ENCODE measurements at places on chromosomes 11 and 22.
A peak's percentile ranks its signal among the peaks of the same experiment; 100 is the strongest.

GRCh38 chr11:132024587-132025295 is 654.3 kb downstream of the NTM start:
- DNase-seq = no peak

- DNase-seq = no peak
These were observed 48.9 kb downstream of the ATG16L2 start for GRCh38 chr11:72863091-72863490.

GRCh38 chr22:33823552-33823951 is 96.7 kb downstream of the LARGE1 start:
- DNase-seq = no peak

GRCh38 chr11:85948884-85949283 is 93.7 kb downstream of the CCDC83 start:
- DNase-seq = no peak

DNA sequence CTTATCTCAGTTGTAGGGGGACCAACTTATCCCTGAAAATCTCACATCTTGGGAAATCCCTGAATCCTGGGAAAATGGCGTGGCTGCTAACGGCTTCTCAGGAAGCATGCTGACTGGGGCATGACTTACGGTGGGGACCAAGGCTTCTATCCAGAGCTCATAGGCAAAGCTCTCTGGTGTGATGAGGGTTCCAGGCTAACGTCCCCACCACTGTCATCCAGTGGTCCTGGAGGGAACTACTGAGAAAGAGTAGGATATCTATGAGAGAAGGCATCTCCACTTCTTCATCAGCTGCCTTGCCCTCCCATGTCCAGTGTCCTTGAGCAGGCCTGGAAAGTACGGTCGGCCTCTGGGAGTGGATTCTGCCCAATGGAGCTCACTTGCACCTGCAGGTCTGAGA is 210.4 kb upstream of the B3GAT1 start:
- no peak for DNase-seq

DNA sequence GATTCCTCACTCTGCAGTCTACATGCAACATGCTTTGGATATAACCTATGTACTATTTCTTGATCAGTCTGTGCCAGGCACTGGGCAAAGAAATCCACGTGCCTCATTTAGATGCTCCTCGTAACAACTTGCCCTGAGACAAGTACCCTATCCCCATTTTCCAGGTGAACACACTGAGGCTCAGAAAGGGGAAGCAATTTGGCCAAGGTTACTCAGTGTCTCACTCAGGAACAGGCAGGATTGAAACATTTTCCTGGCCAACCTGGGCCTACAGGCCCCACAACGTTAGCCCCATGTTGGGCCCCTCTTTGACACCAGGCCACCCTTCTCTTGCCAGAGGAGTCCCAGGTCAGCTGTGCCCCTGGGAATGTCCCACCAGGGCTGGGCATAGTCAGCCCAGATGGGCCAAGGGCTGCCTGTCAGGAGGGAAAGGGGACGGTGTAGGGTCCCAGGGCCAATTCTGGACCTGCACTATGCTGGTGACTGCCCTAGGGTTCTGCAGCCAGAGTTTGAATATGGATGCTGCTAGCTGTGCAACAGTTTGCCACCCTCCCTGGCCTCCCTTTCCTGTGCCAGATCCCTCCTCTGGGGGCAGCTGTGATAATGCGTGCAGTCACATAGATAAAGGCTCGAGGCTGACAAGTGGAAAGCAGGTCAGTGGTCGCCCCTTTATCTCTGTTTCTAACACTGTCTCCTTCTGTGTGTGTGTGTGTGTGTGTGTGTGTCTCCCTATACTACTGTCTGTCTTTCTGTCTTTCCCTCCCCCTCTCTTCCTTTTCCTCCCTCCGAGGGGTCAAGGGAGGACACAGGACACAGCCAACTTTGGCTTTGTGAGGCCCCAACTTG is 10.4 kb upstream of the EMID1 start:
- DNase-seq = no peak

GRCh38 chr22:41237707-41238569 is 2.8 kb downstream of the CHADL start:
- DNase-seq = peak; percentile 69

- DNase-seq = no peak
These were observed 24.2 kb downstream of the NECTIN1 start for GRCh38 chr11:119704849-119705248.

- no peak for DNase-seq
These were observed 55.1 kb downstream of the PARVA start for GRCh38 chr11:12432507-12432906.

DNA sequence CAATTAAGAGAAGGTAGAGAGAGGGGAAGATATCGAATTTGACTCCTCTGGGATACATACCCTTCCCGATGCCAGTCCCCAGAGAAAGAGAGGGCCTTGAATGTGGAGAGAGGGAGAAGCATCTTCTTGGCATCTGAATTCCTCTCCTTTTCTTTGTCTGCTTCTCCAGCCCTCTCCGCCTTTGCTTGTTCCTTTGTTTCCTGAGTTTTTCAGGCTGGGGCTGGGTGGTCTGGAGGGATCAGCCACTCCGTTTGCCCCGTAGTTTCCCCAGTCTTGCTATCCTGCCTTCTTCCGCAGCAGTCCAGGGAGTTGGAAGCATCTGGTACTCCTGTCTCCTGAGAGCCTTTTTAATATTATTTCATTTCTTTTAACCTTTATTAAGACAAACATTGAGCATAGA is 107.1 kb upstream of the CADM1 start:
- no peak for DNase-seq

GRCh38 chr11:126918556-126918955 is 82.0 kb downstream of the KIRREL3 start:
- no peak for DNase-seq
